CD4-positive, alpha-beta T cell treated with Interferon alpha-2 for 1 hour (primary cell): ENCODE measurements at places on chromosomes 16 and 17.

- DNase-seq = no peak
Measured at GRCh38 chr17:68955181-68955841, at the start of gene ABCA8. Gene ABCA8 (minus strand): TSS chr17:68955392. CDS start chr17:68942034, 13,358 bp downstream.

- no peak for DNase-seq
Measured at GRCh38 chr17:73404246-73404645, 92.4 kb upstream of the CDC42EP4 start.

DNA sequence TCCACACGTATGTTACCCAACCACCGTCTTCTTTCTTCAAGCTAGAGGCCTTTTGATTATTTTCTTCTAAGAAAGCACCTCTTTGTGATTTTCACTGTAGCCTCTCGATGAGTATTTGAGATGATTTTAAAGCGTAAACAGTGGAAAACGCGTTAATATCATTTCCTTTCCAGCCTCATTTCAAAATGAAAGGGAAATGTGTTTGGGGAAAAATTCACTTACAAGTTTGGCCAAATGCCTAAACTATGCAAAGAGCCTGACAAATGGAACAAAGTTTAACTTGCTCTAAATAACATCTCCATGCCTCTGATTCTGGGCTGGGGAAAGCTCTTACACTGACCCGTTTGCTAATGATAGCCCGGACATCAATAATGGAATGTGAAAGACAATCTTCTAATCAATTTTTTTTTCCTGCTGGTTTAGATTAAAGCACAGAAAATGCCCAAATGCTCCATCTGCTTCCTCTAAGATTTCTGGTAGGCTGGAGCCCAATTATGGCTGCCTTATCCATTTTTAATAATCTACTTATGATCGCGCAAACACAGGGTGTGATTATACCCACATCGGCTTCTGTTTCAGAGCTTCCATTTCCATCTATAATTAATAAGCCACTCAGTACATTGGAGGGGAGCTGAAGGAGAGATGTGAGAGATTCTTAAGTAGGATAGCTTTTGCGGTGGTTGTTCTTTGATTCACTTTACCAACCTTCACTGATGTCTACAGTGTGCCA lies 43.5 kb downstream of the HS3ST2 start:
- no peak for DNase-seq

GRCh38 chr17:73586275-73586832 lies 57.9 kb downstream of the SDK2 start:
- DNase-seq = no peak

GRCh38 chr17:2712300-2713043 lies 908 bp upstream of the CLUH start:
- DNase-seq = no peak

DNA sequence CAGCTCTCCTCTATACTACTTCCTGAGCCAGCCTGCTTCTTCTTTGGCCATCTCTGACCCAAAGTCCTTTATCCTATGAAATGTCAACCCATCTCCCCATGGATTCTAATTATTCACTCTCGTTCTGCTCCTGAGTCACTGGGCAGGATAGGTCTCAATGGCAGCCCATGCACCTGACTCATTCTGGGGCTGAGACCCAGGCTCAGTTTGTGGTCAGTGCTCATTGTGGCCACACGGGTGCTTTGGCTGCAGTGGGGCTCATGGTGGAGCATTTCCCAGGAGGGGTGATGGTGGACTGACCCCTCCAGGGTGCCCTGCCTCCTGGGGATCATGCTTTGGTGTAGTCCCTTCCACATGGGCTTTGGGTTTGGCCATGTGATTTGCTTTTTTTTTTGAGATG lies 154.8 kb upstream of the WSCD1 start:
- no peak for DNase-seq

GRCh38 chr17:70130289-70130688 lies 39.0 kb upstream of the KCNJ2 start:
- no peak for DNase-seq

DNA sequence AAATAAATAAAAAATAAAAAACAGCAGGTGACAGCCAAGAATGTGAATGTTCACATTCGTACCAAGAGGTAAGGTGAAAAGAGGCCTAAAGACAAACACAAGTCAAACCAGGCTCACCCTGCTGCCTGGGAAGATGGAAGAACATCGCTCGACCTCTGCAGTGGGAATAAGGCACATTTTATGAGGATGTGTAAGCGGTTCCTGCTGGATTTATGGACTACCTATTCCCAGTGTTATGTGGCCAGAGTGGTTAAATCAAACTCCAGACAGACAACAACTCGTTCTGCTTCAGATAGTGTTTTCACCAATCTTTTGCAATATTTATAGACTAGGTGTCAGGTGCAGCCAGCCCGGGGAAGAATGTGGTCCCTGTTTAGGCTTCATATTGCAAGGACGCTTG lies 215.0 kb upstream of the HSBP1 start:
- no peak for DNase-seq

- no peak for DNase-seq
Measured at GRCh38 chr16:10239640-10240039, 57.4 kb upstream of the GRIN2A start.

GRCh38 chr17:42227849-42228700 lies 33.8 kb upstream of the GHDC start:
- DNase-seq = no peak

DNA sequence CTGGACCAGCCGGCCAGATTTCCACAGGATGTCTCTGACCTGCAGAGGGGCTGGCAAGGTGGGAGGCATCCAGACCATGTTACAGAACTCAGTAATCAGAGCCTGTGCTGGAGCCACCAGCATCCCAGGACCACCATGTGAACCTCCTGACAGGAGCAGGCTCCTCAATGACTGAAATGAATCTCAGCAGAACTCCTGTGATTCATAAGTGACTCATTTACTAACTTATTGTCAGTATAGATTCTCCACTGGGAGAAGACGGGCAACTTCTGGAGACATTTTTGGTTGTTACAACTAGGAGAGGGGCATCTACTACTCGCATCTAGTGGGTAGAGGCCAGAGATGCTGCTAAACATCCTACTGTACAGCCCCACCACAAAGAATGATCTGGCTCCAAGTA lies 3.1 kb upstream of the WWOX start:
- no peak for DNase-seq

- no peak for DNase-seq
Measured at GRCh38 chr17:67260170-67260987, 15.4 kb upstream of the HELZ start.

DNA sequence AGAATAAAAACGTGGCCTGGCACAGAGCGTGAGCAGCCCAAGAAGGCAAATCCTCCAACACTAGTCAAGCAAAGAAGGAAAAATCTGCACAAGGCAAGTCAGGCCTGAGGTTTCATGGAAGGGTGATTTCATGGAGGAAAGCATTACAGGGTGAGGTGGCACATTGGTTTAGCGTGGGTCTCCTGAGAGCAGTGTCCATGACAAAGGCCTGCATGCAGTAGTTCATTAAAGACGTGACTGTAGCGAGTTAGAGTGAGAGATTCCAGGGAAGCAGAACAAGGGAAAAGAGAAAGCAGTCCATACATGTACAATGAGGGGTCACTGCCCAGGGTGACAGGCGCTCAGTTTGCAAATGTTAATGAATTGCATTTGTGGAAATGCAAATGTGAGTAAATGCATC lies 285.0 kb upstream of the ERCC4 start:
- no peak for DNase-seq

- DNase-seq = no peak
Measured at GRCh38 chr17:35752945-35753764, at the start of gene GAS2L2. Gene GAS2L2 (minus strand): TSS chr17:35753239. CDS start chr17:35752850, 389 bp downstream.

DNA sequence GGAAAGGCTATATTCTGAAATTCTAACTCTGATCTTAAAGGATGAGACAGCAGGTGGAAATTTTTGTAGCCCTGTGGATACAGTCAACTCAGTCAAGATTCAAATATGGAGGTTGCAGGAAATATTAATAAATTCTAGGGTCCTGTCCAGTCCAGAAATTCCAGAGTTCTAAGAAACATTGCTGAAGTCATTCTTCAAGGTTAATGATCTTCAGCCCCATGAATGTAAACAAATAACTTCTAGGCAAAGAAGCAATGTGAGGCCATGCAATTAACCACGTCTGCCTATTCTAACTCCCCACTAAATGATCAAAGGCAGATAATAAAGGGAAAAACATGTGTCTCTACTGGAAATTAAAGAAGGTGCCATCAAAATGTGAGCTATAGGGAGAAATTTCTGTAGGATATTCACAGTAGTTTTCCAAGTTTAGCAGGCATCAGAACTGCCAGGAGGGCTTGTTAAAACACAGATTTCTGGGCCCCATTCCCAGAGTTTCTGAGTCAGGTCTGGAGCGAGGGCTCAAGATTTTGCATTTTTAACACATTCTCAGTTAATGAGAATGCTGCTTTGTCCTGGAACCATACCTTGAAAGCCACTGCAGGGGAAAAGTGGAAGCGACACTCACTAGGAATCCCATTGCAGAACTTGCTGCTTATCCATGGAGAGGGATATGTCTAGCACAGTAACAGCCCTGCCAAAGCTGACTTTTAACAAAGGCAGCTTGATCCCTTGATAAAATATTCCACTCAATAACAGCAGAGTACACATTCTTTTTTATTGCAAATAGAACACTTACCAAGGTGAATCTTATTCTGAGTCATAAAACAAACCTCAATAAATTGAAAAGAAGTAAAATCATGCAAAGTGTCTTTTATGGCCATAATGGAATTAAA lies 61.8 kb downstream of the DNAH3 start:
- no peak for DNase-seq

DNA sequence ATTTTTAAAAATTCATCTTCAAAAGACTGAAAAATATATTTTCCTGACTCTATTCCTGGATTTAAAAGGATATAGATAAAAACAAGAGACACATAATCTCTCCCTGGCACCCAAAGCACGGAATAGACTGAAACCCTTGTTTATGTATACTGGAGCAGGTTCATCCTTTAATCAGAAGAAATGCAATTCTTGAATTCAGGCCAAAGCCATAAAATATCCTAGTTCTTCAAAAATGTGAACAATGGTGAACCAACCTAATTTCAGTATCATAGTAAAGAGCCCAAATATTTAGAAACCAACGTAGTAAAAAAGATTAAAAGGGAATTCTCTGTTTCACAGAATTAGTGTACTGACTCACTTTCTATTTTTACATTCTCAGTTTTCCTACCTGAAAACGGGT lies 188.5 kb upstream of the C17orf78 start:
- no peak for DNase-seq

DNA sequence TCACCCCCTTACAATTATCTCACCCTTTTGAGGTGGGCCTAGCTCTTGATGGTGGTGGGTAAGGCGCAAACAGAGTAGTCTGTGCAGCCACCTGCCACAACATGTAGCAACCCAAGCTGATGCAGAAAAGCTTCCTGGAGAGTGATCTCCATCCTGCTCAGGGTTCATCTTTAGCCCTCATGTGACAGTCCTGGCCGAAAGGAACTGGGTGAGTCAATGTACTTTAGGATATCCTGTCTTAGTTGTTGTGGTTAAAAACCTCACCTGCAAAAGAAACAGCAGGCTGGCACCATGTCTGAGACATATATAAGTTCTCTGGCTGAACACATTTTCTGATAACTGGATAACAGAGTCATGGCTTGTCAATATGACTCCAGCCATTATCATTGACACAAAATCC lies 183.5 kb upstream of the CPHXL start:
- DNase-seq = no peak

- DNase-seq = no peak
Measured at GRCh38 chr17:34306466-34306865, 12.8 kb upstream of the CCL8 start.

DNA sequence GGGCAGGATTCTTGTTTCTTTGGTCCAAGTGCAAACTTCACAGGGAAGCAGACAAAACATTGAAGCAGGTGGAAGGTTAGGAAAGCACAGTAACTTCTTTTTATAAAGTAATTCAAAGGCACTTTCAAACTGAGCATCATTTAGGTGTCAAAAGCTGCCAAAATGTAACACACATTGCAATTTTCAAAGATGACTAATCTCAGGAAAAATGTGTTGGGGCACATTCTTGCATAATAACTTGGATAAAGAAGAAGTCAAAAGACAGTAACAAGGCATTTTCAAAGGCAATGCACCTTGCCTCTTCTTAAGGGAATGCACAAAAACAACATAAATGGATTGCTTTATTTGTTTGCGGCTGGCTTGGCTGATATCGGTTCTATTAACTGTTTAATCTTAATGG lies 3.6 kb downstream of the KCNJ2 start:
- DNase-seq = no peak

DNA sequence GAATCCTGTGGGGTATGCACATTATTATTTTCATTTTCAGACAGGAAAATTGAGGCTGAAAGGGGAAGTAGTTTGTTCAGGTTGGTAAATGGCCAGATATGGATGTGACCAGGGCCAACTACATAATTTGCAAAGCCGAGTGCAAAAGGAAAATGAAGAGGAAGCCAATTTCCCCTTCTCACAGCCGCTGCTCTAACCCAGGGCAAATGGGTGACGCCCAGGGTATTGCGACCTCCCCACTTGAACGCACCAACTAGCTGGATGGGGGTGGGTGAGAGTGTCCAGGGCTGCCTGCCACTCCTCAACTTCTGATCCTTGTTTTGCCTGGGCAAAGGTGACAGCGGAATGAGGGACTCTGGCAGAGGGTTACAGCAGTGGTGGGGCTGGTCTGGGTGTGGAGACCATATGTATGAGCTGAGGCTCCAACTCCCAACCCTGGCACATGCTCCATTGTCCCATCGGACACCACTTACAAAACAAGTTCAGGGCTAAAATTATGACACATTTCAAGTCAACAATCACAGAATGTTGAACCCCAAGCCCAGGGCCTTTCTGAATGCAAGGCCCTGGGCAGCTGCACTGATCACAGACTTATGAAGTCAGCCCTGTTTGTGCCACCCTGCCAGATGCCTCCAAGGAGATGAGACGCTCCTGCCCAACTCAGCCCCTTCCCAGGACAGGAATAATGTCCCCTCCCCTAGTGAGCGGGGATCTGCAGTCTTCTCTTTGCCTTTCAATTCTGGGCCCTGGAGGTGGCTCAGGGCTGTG lies 1.7 kb downstream of the ANKRD40CL start:
- DNase-seq = no peak

DNA sequence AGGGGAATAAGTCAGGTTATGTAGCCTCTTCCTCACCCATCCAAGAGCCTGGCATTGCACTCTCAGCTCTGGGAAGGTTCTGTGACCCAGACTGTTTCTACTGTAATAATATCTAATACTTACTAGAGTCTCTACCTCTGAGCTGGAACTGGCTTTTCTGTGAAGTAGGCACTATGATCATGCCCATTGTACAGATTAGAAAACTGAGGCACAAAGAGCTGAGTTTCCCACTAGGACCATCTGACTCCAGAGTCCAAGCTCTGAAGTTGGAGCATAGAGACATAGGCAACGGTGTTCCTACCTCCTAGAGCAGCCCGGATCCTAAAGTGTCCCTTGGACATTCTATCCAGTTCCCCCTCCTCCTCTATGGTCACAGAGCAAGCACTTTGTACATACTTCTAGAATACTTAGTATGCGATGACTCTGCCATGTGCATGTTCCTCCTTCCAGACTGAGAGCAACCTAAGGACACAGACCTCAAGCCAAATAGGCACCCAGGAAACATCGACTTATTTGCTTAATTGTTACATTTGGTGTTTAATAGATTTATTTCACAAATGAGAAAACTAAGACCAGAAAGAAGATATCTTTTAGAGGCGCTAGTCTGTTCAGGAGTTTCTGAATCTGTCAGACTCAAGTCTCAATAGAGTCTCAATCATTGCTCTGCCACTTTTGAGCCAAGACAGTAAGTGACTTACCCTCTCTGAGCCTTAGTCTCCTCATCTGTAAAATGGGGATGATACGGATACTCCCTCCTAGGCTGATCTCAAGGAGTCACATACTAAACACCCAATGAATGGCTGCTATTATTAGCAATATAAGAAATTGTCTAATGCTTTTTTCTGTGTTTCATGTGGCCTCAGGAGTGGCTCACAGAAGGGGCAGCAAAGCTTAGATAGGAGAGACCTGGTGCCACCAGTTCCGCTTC lies 3.6 kb downstream of the CLEC19A start:
- no peak for DNase-seq
